ENCODE measurements at places on chromosomes 12 and 14. TPM values are rescaled to one million over a fixed set of nuclear protein-coding genes. Genes with fewer than 3 reads are reported as not detected.

DNA sequence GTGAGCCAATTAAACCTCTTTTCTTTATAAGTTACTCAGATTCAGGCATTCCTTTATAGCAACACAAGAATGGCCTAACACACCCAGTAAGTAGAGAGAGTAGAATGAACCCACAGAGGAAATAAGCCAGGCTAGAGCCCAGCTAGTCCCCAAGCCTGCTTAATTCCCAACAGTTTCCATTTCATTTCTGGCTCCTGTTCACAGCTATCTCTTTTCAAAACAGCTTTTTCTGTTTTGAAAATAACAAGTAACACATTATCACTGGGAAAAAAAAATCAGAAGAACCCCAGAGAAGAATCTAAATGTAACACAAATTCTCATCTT, 69.0 kb downstream of the HSPB8 start:
- DNase-seq: no peak

- no peak for DNase-seq
Measured at GRCh38 chr12:104957719-104958000, 430 bp downstream of the SLC41A2 start.

GRCh38 chr14:77529213-77529612, 30.6 kb upstream of the ISM2 start:
- DNase-seq: no peak

GRCh38 chr12:114406984-114407841, 1.3 kb upstream of the TBX5 start:
- no peak for DNase-seq

The DCN gene
- 71.4 TPM for total RNA-seq

The KCNA5 gene
- total RNA-seq: not detected
